ENCODE measurements at places on chromosomes 3 and 15. TPM values are rescaled to one million over a fixed set of nuclear protein-coding genes. Genes with fewer than 3 reads are reported as not detected.

The KLHL40 gene
- total RNA-seq, result not detected

The MESP1 gene
- not detected for total RNA-seq

The GRM7 gene
- not detected for total RNA-seq

The SMCO1 gene
- total RNA-seq, result under 0.01 TPM

The NR2E3 gene
- 0.20 TPM for total RNA-seq

All from subcutaneous preadipocyte (primary cell).